ENCODE measurements at places on chromosomes 4 and X.

- no peak for DNase-seq
These were observed 151.6 kb downstream of the LRBA start for GRCh38 chr4:150863456-150863855.

DNA sequence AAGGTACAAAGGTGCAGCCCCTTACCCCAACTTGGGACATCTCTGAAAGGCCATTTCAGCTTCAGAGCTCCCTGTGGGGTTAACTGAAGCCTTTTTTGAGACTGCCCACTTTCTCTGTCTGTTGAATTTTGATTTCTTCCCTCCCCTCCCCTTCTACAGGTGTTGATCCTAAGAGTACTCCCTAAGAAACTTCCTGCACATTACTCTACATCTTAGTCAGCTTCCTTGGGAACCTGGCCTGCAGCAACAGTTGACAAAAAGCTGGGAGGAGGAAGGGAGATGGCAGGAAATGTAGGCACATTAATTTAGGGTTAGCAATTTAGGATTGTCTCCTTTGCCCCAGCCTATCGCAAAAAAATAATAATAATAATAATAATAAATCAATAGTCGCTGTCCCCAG, 1.2 kb upstream of the IDS start:
- no peak for DNase-seq

GRCh38 chrX:129705988-129706387, 32.8 kb upstream of the XPNPEP2 start:
- DNase-seq: no peak

DNA sequence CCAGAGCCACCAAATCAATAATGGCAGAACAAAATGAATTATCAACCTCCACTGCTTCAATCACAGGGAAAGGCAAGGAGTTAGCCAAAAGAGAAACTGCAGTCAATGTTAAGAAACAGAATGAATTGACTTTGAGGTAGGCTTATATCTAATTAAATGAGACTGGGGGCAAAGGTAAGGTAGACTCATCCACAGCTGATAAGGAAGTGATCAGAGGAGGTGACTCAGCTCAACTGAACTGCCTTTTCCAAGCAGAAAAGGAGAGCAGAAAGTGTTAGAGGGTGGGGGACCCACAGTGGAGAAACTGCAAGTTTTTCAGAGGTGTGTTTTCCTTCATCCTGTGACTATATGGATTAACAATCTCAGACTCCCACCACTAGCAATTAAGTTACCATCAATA, 345.8 kb upstream of the PPARGC1A start:
- DNase-seq: no peak

DNA sequence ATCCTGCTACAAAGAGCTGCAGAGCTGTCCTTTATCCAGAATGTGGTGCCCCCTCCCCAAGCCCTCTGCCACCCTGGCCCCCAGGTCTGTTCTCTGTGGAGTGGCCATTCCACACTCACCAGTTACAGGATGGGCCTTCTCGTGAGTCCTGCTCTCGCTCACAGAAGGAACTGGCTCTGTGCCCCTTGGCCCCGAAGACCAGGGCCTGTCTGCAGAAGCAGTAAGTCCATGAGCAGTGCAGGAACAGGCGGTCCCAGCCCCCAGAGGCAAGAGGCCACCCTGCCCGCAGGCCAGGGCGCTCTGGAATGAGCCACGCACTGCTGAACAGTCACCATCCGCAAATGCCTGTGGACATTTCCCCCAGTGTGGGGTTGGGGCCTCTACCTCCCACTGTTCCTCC, 92.2 kb downstream of the DCTD start:
- no peak for DNase-seq

Data from activated CD4-positive, alpha-beta T cell treated with anti-CD3 and anti-CD28 coated beads for 1 hour (primary cell).